Sigmoid colon (tissue), 7 donors: ENCODE measurements at places on chromosomes 12 and 14. TPM values are rescaled to one million over a fixed set of nuclear protein-coding genes. Genes with fewer than 3 reads are reported as not detected.

GRCh38 chr12:119512772-119513497 is 80.6 kb upstream of the TMEM233 start:
- no peak overlapping the region for H3K27ac ChIP-seq
- H3K4me1 ChIP-seq: no peaks in the 10 kb centered on the region
- no peaks in the 10 kb centered on the region for H3K36me3 ChIP-seq
- no peak for DNase-seq

DNA sequence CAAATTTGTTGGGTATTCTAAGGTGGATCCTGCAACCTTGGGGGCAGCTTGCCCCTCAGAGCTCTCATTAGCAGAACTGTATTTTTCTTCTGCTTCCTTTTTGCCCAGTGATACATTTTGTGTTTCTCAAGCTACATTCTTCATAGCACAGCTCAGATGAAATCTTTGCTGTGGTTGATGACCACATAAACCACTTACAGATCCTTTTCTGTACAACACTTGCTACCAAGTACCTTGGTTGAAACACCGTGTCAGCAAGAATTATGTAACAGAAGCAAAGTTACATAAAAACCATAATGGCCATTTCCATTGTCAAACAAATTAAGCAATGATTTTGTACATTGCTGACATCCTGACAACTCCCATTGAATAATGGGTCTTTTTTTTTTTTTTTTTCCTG is 9.7 kb upstream of the PLBD1 start:
- H3K4me3 ChIP-seq: no peak overlapping the region
- DNase-seq: no peak
- no peak overlapping the region for H3K27ac ChIP-seq
- H3K4me1 ChIP-seq: no peaks in the 10 kb centered on the region
- H3K27me3 ChIP-seq: no peaks in the 10 kb centered on the region

DNA sequence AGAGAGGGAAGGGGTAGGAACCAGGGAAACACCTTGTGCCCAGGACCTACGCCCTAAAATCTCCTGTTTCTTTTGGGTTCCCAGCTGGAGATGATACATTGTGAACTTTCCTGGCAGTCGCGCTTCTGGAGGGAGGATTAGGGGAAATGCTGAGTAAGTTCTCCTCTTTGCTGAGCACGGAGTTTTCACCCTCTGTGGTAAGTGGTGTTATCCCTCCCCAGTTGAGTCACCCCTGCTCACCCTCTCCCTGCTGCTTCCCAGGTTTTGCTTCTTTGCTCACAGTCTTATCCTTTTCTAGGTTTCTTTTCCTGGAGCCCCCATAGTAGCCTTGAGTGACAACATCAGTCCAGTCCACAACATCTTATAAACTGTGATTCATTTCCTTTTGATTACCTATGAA is 789.1 kb downstream of the TMEM121 start:
- no peak for DNase-seq
- no peaks in the 10 kb centered on the region for H3K4me1 ChIP-seq
- H3K27me3 ChIP-seq: no peaks in the 10 kb centered on the region
- H3K4me3 ChIP-seq: no peak overlapping the region
- no peaks in the 10 kb centered on the region for H3K36me3 ChIP-seq

DNA sequence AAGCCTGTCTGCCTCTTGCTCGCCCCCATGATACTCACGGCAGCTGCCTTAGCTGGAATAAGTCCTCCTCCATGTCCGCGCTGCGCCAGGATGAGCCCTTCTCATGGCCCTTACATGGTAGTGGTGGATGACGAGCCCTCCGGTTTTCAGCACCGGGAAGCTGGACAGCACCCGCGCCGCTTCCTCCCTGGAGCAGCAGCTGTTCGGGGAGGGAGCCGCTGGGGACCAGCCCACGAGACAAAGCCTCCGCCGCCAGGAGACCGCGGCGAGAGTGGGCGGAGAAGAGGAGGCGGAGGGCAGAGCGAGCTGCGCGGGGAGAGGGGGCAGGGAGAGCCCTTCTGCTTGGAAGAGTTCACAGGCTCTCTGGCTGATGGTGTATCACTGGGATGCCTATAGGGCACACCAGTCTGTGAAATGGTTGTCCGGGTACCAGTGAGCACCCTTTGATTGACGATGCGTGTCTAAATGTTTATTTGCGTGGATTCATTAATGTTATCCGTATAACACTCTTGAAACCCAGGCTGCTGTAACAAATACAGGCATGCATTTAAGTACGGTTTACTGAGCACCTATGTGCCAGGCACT is at the start of gene SVOP:
Gene SVOP, minus strand, starts transcription at position 273 of the 585 bp plus-strand sequence. Its CDS starts 200 bp downstream, at position 73.
- H3K4me3 ChIP-seq: no peak within 1 kb of the TSS
- H3K27me3 ChIP-seq: no peaks in the 10 kb centered on the region
- H3K4me1 ChIP-seq: no peaks in the 10 kb centered on the region
- peak; percentile 76 for DNase-seq
- no peak within 1 kb of the TSS for H3K27ac ChIP-seq
- H3K36me3 ChIP-seq: no peaks in the 10 kb centered on the region

The PZP gene
- not detected for total RNA-seq

- H3K4me3 ChIP-seq: no peak overlapping the region
- no peaks in the 10 kb centered on the region for H3K4me1 ChIP-seq
- DNase-seq: no peak
- no peaks in the 10 kb centered on the region for H3K36me3 ChIP-seq
Measured at GRCh38 chr12:97995559-97995958, 519.8 kb upstream of the TMPO start.

The PYGL gene
- total RNA-seq: 49.9 TPM

The TAS2R31 gene
- 8.6 TPM for total RNA-seq

- no peak overlapping the region for H3K27ac ChIP-seq
- no peaks in the 10 kb centered on the region for H3K27me3 ChIP-seq
Measured at GRCh38 chr12:40942326-40942725, 245.8 kb upstream of the PDZRN4 start.

The BCL11B gene
- total RNA-seq: 0.28 TPM

The PPP1R1A gene
- 48.9 TPM for total RNA-seq
